Stimulated activated CD8-positive, alpha-beta memory T cell treated with anti-CD3 and anti-CD28 coated beads, Interleukin-7, amount 100 ng/mL, for 48 hours (primary cell): ENCODE measurements at places on chromosomes 5 and 9.

- no peak for DNase-seq
Observed at GRCh38 chr5:1883120-1883924, 597 bp upstream of the IRX4 start.

DNA sequence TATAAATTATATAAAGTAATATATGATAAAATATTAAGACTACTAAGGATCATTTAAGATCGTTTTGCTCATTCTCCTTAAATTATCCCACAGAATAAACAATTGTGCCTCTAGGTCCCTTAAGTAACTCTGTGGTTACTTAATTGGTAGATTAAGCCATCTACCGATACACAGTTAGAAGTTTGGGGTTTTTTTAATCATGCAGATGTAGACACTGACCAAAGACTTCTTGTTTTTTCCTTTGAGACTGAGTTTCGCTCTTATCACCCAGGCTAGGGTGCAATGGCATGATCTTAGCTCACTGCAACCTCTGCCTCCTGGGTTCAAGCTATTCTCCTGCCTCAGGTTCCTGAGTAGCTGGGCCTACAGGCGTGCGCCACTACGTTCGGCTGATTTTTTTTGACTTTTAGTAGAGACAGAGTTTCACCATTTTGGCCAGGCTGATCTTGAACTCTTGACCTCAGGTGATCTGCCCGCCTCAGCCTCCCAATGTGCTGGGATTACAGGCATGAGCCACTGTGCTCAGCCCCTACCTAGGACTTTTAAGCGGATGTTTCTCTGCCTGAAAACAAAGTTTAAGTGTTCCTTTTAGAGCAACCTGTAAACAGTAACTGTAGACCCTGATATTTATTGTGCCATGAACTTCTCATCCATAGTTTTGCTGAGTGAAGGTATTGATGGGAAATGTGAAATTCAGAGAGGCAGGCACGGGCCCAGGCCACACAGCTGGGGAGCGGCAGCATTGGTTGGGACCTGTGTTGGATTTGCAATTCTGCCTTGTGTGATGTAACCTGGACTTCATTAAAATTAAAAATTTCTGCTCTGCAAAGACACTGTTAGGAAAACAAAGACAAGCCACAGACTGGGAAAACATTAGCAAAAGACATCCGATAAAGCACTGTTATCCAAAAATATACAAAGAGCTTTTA, 11.6 kb downstream of the CEL start:
- no peak for DNase-seq

GRCh38 chr5:169421677-169422076, 120.7 kb upstream of the SLIT3 start:
- no peak for DNase-seq

DNA sequence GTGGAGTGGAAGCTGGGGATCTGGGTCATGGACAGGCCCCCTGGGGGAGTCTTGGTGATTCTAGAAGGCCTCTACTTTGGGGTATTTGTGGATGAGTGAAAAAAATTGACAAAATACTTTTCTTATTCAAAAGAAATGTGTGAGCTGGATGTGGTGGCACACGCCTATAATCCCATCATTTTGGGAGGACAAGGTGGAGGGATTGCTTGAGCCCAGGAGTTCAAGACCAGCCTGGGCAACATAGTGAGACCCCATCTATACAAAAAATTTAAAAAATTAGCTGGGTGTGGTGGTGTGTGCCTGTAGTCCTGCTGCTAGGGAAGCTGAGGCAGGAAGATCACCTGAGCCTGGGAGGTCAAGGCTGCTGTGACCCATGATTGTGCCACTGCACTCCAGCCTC, 6.6 kb upstream of the NCS1 start:
- no peak for DNase-seq

DNA sequence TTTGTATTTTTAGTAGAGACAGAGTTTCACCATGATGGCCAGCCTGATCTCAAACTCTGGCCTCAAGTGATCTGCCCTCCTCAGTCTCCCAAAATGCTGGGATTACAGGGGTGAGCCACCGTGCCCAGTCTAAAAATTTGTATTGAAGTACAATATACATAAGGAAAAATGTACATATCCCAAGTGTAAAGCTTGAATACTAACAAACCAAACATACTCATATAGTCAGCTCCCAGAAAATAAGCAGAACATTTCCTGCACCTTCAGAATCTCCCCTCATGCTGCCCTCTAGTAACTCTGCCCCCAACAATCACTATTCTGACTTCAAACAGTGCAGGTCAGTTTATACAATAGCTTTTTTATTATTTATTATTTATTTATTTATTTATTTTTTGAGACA, 1.6 kb upstream of the NOL6 start:
- no peak for DNase-seq

GRCh38 chr5:88886746-88887341, 3.9 kb upstream of the MEF2C start:
- no peak for DNase-seq

- DNase-seq: no peak
Observed at GRCh38 chr5:150945486-150945885, 40.7 kb upstream of the ZNF300 start.

GRCh38 chr9:130535818-130536521, 43.4 kb upstream of the FUBP3 start:
- no peak for DNase-seq
